Cardiac atrium fibroblast (primary cell): ENCODE measurements at places on chromosomes 11 and 22. TPM values are rescaled to one million over a fixed set of nuclear protein-coding genes. Genes with fewer than 3 reads are reported as not detected.

MMP12 gene
- not detected in 2 replicates for total RNA-seq

SELENOO gene
- 18.3 and 19.5 TPM in 2 replicates for total RNA-seq

TCF20 gene
- 14.1 and 17.8 TPM in 2 replicates for total RNA-seq

TNNT3 gene
- total RNA-seq, result 3.6 and 5.1 TPM in 2 replicates

BIRC3 gene
- under 0.01 and 0.81 TPM in 2 replicates for total RNA-seq

MIOX gene
- total RNA-seq, result not detected in 2 replicates

GAB4 gene
- not detected in 2 replicates for total RNA-seq
